Left ventricle myocardium inferior (tissue), 1 donor: ENCODE measurements at places on chromosomes 3 and 15. TPM values are rescaled to one million over a fixed set of nuclear protein-coding genes. Genes with fewer than 3 reads are reported as not detected.

DNA sequence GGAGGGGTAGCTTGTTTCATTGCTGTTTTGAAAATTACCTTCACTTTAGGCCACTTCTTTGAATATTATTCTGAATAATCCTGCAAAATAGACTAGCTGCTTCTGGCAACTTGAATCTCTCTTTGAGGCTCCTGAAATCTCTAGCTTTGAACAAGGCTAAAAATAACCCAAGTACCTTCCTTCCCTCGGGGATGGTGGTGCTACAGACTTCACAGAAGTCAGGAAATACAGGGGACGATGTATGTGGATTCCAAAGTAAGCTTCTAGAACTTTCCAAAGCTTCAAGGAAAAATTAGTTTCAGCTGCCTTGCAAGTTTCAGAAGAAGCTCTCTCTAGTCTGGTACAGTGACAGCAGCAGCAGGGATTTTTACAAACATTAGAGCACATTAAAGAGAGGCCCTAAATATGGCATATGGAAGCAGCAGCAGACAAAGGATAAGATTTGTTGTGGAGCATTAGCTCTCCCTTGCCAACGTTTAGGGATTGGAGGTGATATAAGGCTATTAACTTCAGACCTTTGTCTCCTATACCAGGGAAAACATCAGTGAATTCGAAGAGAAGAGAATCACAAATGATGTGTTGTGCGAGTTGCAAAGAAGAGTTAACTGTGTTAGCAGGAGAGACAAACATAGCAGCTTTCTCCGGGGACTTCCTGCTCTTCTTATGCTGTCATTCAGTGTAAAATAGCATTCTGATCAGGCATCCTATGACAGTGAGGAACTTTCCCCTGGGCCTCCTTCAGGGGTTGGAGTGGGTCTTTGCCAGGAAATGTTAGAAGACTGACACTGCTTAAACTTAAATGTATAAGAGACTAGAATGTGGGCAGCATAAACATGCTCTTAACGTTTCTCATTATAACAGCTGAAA is 783.0 kb upstream of the ARPP21 start:
- no peak overlapping the region for H3K27ac ChIP-seq
- H3K27me3 ChIP-seq = no peaks in the 10 kb centered on the region
- H3K36me3 ChIP-seq = no peaks in the 10 kb centered on the region
- H3K4me1 ChIP-seq = peaks cover 13% of the 10 kb centered on the region

SGO1 gene
- 0.38 TPM for total RNA-seq

GRCh38 chr3:24145981-24146822 is 201.1 kb downstream of the NR1D2 start:
- H3K4me3 ChIP-seq = no peak overlapping the region
- H3K36me3 ChIP-seq = peaks cover 5% of the 10 kb centered on the region
- no peaks in the 10 kb centered on the region for H3K27me3 ChIP-seq
- no peak for DNase-seq
- peak overlapping the region; percentile 57 for H3K27ac ChIP-seq

ROPN1B gene
- total RNA-seq = 4.0 TPM

OIP5 gene
- total RNA-seq = 0.19 TPM
